ENCODE measurements at places on chromosomes 1 and 21. TPM values are rescaled to one million over a fixed set of nuclear protein-coding genes. Genes with fewer than 3 reads are reported as not detected.

GRCh38 chr1:27342778-27343638 lies 1.2 kb downstream of the SYTL1 start:
- peak overlapping the region; percentile 78 for H3K4me3 ChIP-seq
- peaks cover 36% of the 10 kb centered on the region for H3K4me1 ChIP-seq
- peaks cover 6% of the 10 kb centered on the region for H3K36me3 ChIP-seq
- peak overlapping the region; percentile 71 for H3K27ac ChIP-seq
- no peaks in the 10 kb centered on the region for H3K27me3 ChIP-seq

DNA sequence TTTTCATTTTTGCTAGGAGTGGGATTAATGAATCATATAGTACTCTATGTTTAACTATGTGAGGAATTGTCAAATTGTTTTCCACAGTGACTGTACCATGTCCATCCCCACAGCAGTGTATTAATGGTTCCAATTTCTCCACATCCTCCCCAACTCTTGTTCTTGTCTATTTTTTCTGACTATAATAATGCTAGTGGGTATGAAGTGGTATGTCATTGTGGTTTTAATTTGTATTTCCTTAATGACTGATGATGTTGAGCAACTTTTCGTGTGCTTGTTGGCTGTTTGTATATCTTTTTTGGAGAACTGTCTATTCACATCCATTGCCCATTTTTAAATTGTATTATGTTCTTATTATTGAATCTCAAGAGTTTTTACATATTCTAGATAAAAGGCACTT lies 10.0 kb upstream of the KPRP start:
- DNase-seq, result no peak
- no peaks in the 10 kb centered on the region for H3K36me3 ChIP-seq
- no peaks in the 10 kb centered on the region for H3K4me1 ChIP-seq
- peaks cover 24% of the 10 kb centered on the region for H3K27me3 ChIP-seq
- no peak overlapping the region for H3K4me3 ChIP-seq

- H3K36me3 ChIP-seq, result no peaks in the 10 kb centered on the region
- H3K27ac ChIP-seq, result no peak overlapping the region
- H3K27me3 ChIP-seq, result no peaks in the 10 kb centered on the region
- DNase-seq, result no peak
- no peak overlapping the region for H3K4me3 ChIP-seq
- no peaks in the 10 kb centered on the region for H3K4me1 ChIP-seq
These were observed 1.3 kb upstream of the TNNT2 start for GRCh38 chr1:201378804-201379203.

GRCh38 chr1:168469690-168470089 lies 74.1 kb downstream of the XCL2 start:
- no peak overlapping the region for H3K4me3 ChIP-seq
- peaks cover 12% of the 10 kb centered on the region for H3K36me3 ChIP-seq
- no peaks in the 10 kb centered on the region for H3K27me3 ChIP-seq
- peak overlapping the region; percentile 54 for H3K27ac ChIP-seq
- peak; percentile 28 for DNase-seq

DNA sequence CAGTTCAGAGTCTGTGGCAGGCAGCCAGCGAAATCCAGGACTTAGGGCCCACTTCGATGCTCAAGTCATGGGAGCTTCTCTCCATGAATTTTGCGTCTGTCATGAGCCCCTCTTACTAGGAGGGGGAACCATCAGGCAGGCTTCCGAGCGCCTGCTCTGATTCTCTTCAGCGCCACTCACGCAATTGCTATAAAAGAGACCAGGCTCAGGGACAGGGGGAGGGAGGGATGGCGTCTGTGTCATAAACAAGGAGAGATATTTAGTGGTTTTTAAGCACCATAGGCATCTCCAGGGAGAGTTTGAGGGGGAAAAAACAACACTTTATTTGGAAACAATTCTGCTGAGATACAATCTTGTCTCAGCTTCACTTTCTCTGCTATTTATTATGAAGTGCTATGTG lies 60.6 kb downstream of the NAV1 start:
- H3K27ac ChIP-seq, result no peak overlapping the region
- DNase-seq, result no peak
- no peaks in the 10 kb centered on the region for H3K27me3 ChIP-seq
- H3K4me1 ChIP-seq, result no peaks in the 10 kb centered on the region
- H3K4me3 ChIP-seq, result no peak overlapping the region

- H3K36me3 ChIP-seq, result no peaks in the 10 kb centered on the region
- H3K27me3 ChIP-seq, result peaks cover 24% of the 10 kb centered on the region
- DNase-seq, result no peak
These were observed 14.9 kb upstream of the KCNK1 start for GRCh38 chr1:233598891-233599541.

- H3K27ac ChIP-seq, result no peak overlapping the region
- no peak for DNase-seq
- H3K4me3 ChIP-seq, result no peak overlapping the region
- H3K4me1 ChIP-seq, result no peaks in the 10 kb centered on the region
- no peaks in the 10 kb centered on the region for H3K36me3 ChIP-seq
- H3K27me3 ChIP-seq, result no peaks in the 10 kb centered on the region
These were observed 47.8 kb upstream of the ZP4 start for GRCh38 chr1:237938553-237938952.

MAP3K21 gene
- 1.6 TPM for total RNA-seq

LRRC71 gene
- not detected for total RNA-seq

SYT2 gene
- total RNA-seq, result not detected

B3GALT2 gene
- total RNA-seq, result not detected

EFNA3 gene
- 4.6 TPM for total RNA-seq

WNT2B gene
- total RNA-seq, result not detected

SERPINC1 gene
- total RNA-seq, result not detected

DNM3 gene
- 0.34 TPM for total RNA-seq
